ENCODE measurements at places on chromosomes 16 and 17.

GRCh38 chr16:87926246-87927194, 9.8 kb downstream of the CA5A start:
- no peak for DNase-seq

DNA sequence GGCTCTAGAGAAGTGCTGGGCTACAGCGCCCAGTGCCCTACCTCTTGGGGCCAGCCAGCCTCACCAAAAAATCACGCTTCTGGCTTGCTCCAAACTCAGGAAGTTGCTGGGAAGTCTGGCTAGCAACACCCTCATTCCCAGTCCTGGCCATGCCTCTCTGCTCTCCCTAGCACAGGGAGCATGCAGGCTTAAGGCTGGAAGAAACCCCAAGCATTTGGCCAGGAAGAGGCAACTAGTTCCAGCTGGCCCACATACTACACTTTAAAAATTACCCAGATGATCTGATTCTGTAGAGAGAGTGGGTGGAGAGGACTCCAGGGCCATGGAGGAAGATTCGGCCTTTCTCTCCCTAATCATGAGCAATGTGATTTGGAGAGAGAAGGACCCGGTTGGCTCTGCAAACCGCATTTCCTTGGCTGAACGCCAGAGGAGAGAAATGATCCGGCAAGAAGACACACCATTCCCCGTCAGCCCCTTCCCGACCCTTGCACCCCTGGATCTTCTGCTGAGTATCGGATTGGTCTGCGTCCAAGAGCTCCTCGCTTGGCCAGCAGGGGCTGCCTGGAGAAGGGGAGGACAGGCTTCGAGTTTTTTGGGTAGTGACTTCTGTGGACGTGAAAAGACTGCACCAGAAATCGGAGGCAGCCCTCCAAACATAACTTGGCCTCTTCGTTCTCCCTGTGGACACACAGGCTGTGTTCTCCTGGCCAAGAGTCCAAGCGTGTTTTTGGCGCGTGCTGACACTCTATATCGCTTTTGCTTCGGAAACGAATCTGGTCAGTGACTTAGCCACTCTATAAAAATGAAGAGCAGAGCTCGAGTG, 406.3 kb downstream of the WWOX start:
- DNase-seq, result no peak

- DNase-seq, result no peak
Measured at GRCh38 chr17:50129728-50130558, at the start of gene SAMD14. SAMD14 (minus strand) TSS chr17:50130160; CDS start chr17:50124959, 5,201 bp downstream.

DNA sequence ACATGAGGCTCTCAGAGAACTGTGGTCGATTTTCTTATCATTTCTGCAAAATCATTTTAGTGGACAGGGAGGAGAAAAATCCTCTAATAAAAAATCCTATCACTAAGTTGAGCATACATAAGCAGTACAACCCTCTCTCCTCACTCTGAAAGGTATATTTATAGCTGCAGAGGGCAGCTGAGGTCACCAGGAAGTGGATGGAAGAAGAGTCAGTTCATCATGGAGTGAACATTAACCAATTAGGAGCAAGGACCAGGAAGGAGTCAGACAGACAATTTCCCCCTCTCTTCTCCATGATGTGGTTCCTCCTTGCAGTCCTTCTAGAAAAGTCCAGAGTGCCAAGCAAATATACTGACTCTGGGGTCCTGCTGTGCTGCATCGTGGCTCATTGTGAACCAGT, 253.7 kb downstream of the TOX3 start:
- DNase-seq, result no peak

GRCh38 chr16:2529061-2529931, 1.9 kb downstream of the CEMP1 start:
- DNase-seq, result no peak

DNA sequence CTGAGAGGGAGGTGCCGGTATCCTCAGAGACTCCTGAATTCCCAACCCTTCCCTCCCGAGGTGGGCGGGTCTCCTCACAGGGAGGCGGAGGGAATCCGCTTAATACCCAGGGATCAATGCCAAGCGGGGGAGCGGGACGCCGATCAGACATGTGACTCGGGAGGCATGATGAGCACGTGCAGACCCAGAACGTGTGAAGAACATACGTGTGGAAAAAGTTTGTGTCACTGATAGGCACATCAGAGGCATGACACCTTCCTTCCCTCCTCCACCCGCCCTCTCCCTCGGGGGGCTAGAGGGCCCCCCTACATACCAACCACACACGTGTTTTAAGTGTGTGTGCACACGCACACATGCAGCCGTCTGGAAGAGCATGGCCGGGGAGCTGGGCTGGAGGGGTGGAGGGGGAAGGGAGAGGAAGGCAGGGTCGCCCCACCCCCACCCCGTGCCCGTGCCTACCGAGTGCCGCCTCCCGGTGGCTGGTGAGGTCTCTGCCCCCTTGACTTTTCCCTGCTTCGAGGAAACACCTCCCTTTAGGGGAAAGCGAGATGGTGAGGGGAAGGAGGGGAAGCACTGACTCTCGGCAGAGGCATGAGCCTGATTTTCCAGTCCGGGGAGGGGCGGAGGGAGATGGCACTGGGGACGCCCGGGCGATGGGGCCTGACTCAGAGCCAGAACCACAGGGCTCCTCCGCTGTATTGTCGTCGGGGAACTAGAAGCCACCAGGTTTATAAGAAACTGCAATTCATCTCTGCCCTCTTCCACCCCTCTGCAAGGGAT, 12.1 kb upstream of the TBX21 start:
- DNase-seq, result no peak

- no peak for DNase-seq
Measured at GRCh38 chr16:86038926-86039310, 140.0 kb downstream of the IRF8 start.

All from SW 1271 (cell line).